ENCODE measurements at places on chromosomes 12 and 14. TPM values are rescaled to one million over a fixed set of nuclear protein-coding genes. Genes with fewer than 3 reads are reported as not detected.

DNA sequence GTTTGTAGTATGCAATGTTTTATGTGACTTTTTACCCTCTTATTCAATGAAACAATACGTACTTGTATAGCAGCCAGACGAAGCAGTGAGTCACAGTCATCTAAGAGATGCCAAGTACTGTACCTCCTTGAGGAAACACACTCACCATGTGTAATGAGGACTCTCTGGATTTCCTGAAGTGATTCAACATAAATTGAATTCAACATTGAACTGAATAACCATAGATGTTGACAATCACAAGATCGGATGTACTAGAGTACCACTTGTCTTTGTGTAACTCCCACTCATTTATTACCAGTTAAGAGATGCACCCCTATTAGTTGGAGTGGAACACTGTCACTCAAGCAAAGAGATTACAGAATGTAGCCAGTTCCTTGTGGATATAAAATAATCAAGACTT, 175.2 kb upstream of the HMGA2 start:
- peak; percentile 99 for ATAC-seq

Gene CD4
- 2.2 TPM for total RNA-seq

DNA sequence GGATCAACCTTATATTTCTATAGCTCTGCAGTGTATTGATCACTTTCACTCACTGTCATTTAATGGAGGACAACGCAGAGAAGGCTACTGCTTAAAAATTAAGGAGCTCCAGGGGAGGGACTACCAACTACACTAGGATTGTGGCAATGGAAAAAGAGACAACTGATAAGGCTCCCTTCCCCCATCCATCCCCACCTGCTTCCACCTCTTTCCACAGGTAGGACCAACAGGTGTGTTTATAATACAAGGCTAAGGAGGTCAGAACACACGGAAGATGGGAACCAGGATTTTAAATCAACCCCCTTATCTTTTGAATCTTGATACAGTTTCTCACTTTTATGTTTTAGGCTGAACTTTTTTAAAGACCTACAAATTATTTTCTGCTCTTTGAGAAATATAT, 90.8 kb downstream of the STAB2 start:
- no peak for ATAC-seq

Gene PTPRB
- 5.1 TPM for total RNA-seq

DNA sequence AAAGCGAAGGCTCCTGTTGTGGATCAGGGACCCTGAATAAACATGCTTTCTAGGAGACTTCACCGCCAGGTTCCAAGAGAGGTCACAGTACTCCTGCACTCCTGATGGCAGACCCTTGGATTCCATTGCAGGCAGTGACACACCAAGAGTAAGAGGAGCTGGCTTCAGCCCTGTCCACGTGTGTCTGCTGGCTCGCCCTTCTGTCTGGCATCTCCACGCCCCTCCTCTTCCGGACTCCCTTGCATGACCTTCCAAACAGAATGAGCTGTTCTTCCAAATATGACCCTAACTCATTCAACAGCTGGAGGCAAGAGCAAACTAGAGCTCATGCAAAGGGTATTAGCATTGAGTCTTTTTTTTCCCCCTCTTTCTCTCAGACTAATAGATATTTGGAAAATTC, 233.0 kb upstream of the PLEKHG7 start:
- peak; percentile 33 for ATAC-seq

- no peak for ATAC-seq
Measured at GRCh38 chr14:90567991-90568390, 171.2 kb downstream of the CALM1 start.

GRCh38 chr12:23556661-23557060, 392.8 kb downstream of the SOX5 start:
- no peak for ATAC-seq

Gene LRP1-AS
- not detected for total RNA-seq

DNA sequence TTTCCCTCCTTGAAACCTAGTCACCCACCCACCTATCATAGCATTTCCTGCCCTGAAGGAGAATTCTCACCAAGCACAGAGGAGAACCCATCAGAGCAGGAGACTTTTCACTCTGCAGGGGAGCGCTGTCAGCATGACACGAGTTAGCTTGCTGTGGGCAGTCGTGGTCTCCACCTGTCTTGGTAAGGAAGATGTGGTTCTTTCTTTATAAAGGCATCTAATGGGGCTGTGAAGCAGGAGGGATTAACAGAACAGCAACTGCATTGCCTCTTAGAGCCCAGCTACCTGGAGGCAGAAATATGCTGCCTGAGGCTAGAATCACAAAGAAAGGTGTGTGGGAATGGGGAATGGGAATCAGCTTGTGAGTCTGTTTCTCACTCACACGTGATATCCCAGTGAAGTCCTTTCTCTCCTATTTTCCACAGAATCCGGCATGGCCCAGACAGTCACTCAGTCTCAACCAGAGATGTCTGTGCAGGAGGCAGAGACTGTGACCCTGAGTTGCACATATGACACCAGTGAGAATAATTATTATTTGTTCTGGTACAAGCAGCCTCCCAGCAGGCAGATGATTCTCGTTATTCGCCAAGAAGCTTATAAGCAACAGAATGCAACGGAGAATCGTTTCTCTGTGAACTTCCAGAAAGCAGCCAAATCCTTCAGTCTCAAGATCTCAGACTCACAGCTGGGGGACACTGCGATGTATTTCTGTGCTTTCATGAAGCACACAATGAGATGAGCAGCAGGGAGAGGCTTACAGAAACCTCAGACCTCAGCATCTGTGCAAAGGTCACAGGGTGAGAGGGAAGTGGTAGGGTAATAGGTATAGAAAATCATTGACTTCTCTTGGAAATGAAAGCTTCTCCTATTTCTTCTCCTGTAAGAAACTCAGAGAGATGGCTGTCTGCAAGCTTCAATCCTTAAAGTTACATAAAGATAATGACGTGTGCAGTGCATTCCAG, 316.9 kb downstream of the DAD1 start:
- ATAC-seq: no peak

DNA sequence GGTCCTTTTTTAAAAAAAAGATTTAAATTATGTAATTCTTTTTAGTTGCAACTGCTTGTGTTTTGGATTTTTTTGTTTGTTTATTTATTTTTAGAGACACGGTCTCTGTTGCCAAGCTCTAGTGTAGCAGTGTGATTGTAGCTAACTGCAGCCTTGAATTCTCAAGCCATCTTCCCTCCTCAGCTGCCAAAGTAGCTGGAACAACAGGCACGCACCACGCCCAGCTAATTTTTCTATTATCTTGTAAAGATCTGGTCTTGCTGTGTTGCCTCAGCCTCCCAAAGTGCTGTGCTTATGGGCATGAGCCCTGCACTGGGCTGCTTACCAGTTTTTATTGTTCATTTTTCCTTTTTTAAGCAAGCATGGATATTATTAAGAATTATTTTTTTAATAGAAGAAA, 10.6 kb upstream of the ART4 start:
- no peak for ATAC-seq

Gene REM2
- total RNA-seq: 0.32 TPM

DNA sequence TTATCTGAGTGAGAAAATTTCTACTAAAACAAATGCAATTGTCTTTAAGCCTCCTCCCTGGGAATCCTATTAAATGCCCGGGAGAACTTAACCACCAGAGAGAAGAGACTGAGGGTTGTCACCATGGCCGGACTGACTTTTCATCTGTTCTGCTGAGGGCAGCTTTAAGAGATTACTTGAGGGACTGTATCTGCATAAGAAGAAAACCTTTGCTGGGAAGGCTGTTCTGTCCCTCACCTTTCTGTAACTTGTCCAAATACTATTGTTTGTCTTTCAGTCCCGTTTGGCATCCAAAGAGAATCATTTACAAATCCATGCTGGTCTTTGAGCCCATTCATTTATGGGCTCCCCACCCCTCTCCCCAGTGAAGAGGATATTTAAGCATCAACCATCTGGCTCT, 306.3 kb upstream of the FLRT2 start:
- ATAC-seq: no peak

Gene MAPKAPK5
- total RNA-seq: 24.0 TPM

Gene DPF3
- total RNA-seq: 1.1 TPM

- no peak for ATAC-seq
Measured at GRCh38 chr12:9717070-9717925, 15.6 kb downstream of the CLECL1 start.

- ATAC-seq: no peak
Measured at GRCh38 chr14:56342494-56342942, 224.3 kb downstream of the PELI2 start.

Gene KRT73
- not detected for total RNA-seq

DNA sequence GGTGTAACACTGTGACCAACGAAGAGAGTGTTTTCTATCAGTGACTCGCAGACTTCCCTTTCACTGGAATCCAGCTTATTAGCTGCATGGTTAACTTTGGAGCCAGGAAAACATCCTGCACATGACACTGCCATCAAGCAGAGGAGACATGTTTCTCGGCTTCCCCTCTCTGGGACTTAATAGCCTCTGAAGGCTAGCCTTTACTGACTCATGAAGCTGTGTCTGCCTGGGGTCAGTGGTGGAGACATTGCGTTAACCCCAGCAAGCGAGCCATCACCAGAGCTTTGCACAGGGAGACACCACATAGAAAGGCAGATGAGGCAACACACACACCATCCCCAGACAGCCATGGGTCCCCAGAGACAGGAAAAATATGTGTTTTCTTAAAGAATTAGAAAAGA, 126.9 kb upstream of the PRICKLE1 start:
- no peak for ATAC-seq

Gene EPYC
- total RNA-seq: not detected

Gene OAS1
- total RNA-seq: 37.2 TPM

DNA sequence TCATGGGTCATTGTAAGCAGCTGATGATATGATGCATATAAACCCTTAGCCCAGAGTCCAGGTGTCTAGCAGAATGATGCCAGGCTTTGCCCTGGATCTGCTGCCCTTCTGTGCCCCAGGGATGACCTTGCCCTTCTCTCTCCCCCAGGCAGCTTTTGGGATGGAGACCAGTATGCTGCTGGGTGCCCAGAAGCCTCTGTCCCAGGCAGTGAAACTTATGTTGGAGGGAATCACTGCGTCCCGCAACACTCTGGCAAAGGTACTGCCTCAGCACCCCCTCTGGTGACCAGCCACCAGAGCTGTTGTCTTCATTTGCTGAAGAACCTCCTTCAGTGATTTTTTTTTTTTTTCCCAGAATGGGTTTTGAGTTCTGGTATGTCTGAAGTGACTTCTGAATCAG, 23.3 kb downstream of the CYP46A1 start:
- ATAC-seq: no peak

Gene COX8C
- not detected for total RNA-seq

- ATAC-seq: no peak
Measured at GRCh38 chr12:65816086-65816485, 8.2 kb upstream of the HMGA2 start.

Gene RNASE3
- not detected for total RNA-seq
